Activated CD4-positive, CD25-positive, alpha-beta regulatory T cell treated with anti-CD3 and anti-CD28 coated beads, Interleukin-2, amount 50 U/mL, for 72 hours (primary cell): ENCODE measurements at places on chromosomes 5 and 9.

GRCh38 chr5:91925249-91925648, 542.1 kb upstream of the ARRDC3 start:
- DNase-seq, result no peak

DNA sequence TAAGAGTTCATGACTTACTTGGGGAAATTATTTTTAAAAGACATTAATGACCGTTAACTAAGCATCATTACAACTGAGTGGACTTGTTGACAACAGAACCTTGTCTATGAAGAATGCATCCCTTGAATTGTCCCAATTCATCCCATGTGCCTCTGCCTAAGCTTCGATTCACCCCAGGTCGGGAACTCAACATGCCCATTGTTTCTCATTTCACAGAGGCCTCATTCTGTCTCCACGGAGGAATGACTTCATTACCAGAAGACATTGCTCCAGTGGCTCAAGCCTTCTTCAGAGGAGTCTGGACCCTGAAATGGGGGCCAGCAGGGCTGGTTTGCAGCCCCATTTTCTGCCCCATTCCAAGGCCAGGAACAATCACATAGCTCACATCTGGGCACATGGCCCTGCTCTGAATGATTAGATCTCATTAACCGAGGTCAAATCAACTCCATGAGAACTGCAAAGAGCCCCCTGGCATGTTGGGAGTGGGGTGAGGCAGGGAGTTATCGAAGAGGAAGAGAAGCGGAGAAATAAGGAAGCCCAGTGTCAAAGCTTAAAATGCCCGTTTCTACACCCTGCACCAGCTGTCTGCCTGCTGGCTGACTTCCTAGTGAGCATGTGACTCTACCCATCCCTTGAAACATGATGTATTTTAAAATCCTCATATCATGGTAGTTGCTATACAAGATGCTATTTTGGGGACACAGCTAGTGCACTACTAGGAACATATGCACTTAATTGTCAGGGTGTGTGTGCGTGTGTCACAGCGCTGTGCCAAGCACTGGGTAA, 137.3 kb downstream of the LHFPL2 start:
- no peak for DNase-seq

DNA sequence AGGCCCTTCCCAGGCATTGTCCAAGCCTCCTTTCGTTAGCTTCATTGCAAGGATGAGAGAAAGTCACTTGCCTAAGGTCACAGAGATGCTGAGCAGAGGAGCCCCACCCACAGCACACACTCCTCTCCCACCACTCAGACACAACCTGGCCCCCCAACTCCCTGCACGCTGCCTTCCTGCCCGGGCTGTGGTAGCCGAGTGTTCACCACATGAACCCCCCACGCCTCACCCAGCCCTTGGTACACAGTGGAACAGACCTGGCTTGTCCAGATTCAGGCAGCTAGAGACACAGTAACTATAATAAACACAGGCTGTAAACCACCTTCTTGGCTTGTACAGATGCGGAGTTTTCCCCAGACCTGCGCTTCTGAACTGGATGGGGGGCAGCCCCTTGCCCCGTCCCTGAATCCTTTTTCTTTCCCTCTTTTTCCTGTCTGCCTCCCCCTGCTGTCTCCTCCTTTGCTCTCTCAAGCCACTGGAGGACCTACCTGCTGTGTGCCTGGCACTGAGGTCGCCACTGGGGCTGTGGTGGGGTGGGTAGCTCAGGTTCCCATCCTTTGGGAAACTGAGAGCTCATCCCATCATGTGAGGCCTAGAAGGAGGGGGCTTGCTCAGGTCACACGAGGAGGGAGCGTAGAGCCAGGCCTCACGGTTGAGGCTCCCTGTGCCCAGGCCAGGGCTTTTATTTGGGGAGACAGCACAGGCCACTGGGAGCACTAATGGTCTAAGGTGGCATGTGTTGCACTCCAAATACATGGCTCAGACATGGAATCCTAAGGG, 55.7 kb upstream of the SYNPO start:
- no peak for DNase-seq

DNA sequence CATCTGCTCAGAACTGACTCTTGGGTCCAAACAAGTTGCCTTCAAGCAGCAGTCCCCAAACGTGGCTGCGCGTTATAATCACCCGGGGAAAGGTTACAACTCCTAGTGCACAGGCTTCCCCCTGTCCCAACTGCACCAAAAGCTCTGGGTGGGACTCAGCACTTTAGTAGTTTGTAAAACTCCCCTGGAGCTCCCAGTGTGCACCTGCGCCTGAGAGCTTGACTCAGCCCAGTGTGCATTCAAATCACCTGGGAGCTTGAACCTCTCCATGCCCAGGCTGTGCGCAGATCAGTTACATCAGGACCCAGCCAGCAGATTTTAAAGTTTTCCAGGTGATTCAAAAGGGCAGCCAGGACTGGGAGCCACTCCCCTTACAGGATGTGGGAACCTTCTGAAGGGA, 151.4 kb downstream of the COL23A1 start:
- DNase-seq, result no peak

GRCh38 chr9:121865884-121866283, 214.4 kb downstream of the DAB2IP start:
- DNase-seq, result no peak

- no peak for DNase-seq
Measured at GRCh38 chr5:91591076-91591475, 208.0 kb upstream of the ARRDC3 start.

- no peak for DNase-seq
Measured at GRCh38 chr5:83428126-83428525, 43.4 kb upstream of the VCAN start.

DNA sequence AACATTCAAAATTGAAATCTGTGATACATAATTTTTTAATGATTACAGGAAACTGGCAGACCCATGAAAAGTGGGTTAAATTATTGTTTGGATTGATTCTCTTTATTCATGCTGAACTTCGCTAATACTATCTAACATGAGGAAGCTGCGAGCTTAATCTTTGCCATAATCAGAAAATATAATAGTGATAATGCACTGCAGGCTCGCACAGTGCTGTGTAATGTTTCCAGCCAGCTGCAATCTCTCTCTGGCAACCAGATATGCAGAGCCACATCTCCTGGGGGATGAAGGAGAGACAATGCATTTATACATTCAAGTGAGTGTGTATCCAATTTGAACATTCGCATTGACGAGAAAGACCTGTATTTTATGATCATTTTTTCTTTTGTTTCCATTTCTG, 669.7 kb upstream of the RGMB start:
- no peak for DNase-seq

DNA sequence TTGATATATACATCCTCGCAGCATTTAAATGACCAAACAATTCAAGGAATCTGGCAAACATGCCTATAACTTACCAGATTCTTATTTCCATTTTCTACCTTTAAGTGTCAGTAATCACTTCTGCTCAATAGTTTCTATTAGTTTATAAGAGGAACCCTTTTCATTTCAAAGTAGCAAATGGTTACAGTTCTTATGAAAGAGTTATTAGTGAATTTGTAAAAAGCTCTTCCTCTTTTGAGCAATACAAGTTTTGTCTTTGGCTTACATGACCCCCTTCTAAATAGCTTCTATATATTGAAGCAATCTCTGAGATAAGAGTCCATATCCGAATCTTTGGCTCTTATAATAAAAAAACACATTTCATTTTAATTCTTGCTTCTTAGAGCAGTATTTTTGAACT, 42.0 kb downstream of the ELL2 start:
- DNase-seq, result no peak

DNA sequence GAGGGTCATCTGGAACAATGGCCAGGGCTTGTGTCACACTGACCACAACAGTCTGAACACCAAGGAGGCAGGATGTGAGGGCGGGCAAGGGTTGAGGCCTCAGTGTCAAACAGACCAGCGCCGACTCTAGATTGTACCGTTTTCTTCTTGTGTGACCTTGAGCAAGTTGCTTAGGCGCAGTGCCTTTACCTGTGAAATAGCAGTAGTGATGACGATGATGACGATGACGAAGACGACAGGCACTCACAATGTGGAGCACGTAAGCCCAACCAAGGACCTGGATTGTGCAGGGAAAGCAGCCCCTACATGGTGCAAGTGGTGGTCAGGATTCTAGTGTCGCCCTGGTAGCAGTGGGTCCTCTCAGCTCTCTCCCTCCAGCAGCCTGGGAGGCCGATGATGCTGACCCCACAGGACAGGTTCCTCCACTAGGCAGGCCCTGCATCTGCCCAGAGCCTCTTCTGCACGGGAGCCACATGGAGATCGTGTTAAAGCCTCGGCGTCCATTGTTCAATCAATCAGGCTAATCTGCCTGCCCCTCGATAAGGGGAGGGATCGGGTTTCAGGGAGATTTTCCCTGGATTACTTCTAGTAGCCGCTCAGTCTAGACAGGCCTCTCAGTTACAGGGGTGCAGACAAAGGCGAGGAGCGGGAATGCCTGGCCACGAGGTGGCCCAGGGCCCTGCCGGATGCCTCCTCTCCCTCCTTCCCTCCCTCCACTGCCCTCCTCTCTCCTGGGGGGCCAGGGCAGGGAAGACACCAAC, 91.7 kb downstream of the MACROH2A1 start:
- no peak for DNase-seq

DNA sequence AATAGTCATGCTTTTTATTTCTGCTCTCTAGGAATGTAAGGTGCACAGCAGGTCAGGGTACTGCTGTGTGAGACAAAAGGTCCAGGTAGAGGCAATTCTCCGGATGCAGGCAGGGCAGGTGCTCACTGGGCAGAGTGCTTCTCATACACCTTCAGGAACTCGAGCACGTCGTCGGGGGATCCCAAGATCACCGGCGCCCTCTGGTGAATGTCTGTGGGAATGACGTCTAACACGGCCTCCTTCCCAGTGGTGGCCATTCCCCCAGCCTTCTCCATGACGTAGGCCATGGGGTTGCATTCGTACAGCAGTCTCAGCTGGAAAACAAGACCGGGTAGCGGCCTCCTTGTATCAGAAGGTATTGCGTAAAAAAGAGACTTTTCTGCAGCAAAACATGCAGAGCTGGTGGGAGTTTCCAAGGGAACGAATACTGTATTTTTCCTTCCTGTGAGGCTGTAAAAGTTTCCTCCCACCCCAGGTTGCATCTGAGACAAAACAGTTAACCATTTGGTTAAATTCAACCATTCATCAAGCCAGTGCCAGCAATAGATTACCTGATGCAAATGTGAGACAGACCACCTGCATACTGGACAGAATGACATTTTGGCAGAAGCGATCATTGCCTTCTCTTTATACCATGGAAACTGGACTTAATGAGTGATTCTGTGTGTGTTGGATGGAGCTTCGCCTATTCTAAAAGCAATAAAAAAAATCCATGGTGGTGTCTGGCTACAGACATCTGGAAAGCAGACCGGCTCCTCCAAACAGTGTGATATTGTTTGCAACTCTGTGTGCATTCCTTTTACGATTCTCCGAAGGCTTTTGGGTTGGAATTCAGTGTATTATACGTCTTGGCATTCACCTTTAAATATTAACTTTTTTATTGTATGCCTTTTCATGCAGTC, 9.9 kb upstream of the FBP2 start:
- peak; percentile 65 for DNase-seq

- no peak for DNase-seq
Measured at GRCh38 chr5:67141644-67142043, 55.0 kb downstream of the CD180 start.

GRCh38 chr5:170551076-170551475, 47.3 kb downstream of the KCNIP1 start:
- DNase-seq, result no peak

DNA sequence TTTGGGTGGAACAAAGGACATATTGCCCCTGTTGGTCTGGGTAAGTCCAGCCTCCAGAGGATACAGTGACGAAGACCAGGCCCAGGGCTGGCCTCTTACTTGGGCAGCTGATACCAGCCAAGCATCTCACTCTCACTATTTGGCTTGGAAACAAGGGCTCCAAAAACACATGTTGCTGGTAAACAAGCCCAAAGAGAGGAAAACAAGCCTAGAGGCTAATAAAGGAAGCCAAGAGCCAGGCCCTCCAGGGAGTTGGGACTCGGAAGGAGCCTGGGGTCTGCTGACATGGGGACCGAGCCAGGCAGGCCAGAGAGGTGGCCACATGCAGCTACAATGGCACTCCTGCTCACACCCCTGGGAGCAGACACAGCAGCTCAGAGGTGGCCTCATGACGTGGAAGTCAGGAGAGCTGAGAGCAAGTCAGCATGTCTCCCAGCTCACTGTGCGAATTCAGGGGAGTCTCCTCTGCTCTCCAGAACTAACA, 5.7 kb downstream of the SPARC start:
- DNase-seq, result no peak

DNA sequence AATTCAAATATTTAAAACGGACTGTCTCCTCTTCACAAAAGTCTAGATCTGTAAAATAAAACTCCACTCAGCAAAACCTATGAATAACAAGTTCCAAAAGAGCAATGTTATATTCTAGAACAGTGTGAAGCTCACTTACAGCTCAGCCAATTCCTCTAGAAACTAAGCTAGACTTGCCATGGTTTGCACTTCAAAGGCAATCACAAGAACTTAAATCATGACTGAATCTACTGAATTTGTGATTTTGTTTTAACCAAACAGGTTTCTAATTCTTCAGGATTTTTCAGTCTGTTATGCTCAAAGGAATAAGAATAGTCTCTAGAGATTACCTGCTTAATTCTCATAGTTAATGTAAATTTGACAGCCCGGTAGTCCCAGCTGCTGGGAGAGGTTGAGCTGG, 1.4 kb upstream of the PKD2L2 start:
- DNase-seq, result no peak

DNA sequence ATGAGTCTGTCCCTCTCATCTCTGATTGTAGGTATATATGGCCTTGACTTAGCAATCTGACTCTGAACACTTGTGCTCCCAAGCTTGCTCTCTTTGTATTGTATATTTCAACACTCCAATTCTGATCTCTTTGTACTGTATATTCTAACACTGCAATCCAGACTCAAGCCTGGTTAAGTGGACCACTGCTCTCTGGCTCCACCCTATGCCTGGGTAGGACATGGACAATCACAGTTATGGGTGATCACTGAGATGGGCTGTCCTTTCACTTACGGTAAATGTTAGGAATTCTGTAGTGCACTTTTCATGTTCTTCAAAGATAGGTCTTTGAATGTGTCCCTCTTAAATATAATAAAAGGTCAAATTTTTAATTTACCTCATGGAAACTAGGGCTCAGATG, 165.1 kb downstream of the TLR4 start:
- no peak for DNase-seq

- DNase-seq, result no peak
Measured at GRCh38 chr9:91942201-91942600, 7.8 kb downstream of the ROR2 start.

GRCh38 chr5:128774605-128775004, 190.7 kb upstream of the SLC27A6 start:
- no peak for DNase-seq

- no peak for DNase-seq
Measured at GRCh38 chr9:124502711-124503702, 4.2 kb downstream of the NR5A1 start.

- peak; percentile 25 for DNase-seq
Measured at GRCh38 chr9:113635586-113635985, 172.1 kb downstream of the RGS3 start.

GRCh38 chr9:78314953-78315870, 18.3 kb downstream of the PSAT1 start:
- no peak for DNase-seq

DNA sequence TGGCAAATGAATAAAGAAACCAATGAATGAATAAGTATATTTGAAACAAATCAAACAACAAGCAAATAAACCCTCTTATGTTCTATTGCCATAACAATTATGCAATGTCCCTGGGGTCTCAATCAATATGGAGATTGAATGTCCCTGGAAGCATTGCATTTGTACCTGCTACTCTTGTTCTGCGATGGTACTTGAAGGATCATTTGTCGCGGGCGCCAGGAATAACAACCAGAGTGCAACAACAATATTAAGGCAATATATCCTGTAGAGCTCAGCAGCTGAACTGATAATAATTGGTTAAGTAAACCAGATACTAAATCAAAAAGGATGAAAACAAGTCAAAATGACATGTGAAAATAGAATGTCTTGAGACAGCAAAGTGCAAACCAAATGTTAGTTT, 1001.9 kb upstream of the NUDT12 start:
- no peak for DNase-seq
